ENCODE measurements at places on chromosomes 7 and 10.
A peak's percentile ranks its signal among the peaks of the same experiment; 100 is the strongest.

- DNase-seq, result no peak
These were observed 191.2 kb downstream of the SORCS1 start for GRCh38 chr10:106973288-106973687.

DNA sequence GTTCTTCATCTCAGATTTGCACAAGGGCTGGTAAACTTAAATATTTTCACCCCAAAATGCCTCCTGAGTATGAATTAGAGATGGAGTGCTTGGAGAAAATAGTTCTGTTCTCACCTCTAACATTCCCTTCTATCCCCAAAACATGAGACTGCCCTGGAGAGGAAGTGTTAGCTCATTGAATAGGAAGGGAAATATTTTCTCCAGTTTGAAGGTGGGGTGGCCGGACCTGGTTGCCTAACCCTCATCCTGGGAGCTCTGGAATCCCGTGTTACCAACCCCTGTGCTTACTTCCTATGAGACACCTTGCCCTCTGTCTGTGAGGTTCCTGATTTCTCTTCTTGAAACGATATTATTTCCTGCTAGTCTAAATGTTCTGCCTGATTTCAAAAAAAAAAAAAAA is 779 bp downstream of the IFIT2 start:
- no peak for DNase-seq

DNA sequence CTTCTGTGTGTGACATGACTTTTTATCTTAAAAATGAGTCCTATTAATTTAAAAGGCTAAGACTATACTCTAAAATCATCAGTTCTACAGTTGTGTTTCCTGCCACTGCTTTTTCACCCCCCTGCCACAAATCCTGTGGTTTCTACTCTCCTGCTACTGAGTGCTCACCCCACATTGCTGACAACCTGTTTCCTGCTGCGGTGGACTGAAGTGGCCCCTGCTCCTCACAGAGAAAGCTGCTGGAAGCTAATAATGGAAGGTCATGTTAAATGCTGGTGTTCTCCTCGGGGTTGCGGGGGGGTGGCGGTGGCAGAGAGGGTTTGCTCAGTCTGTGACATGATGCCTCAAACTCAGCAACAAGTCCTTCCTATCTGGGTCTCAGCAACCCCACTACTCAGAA is 113.2 kb upstream of the INHBA start:
- DNase-seq, result no peak

- no peak for DNase-seq
These were observed 36.4 kb downstream of the GDI2 start for GRCh38 chr10:5776881-5777197.

DNA sequence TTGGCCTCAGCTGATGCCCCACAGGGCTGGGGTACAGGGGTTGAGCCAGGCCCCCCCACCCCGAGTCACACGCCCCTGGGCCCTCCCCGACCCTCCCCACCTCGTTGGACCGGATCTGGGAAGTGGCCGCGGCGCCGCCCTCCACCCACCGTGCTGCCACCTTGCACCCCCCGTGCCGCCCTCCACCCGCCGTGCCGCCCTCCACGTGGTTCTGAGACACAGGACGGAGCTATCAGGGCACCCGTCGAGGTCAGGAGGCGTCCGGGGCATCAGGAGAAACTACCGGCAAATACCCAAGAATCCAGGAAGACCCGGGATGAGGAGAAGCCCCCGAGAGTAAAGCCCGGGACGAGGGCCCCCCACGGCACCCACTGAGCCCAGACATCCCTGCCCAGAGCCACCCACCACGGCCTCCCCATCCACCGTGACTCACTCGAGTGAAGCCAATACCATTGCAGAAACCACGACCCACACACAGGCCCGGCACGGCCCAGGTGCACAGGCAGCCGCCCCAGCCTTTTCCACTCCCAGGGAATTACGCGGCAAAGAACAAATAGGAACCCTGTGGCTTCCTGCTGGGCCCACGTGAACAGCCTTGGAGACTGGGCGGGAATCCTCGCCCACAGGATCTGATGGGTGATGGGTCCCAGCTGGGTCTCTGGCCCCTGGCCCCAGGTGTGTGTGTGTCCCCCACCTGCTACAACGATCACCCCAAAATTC is 34.0 kb downstream of the ADAP1 start:
- DNase-seq, result no peak

- no peak for DNase-seq
These were observed 35.3 kb downstream of the NET1 start for GRCh38 chr10:5447611-5448071.

GRCh38 chr7:94052398-94053180 is 48.4 kb upstream of the BET1 start:
- no peak for DNase-seq

GRCh38 chr10:127069436-127069835 is 127.0 kb downstream of the INSYN2A start:
- no peak for DNase-seq

- DNase-seq, result no peak
These were observed 1.8 kb downstream of the CCDC6 start for GRCh38 chr10:59904426-59905065.

DNA sequence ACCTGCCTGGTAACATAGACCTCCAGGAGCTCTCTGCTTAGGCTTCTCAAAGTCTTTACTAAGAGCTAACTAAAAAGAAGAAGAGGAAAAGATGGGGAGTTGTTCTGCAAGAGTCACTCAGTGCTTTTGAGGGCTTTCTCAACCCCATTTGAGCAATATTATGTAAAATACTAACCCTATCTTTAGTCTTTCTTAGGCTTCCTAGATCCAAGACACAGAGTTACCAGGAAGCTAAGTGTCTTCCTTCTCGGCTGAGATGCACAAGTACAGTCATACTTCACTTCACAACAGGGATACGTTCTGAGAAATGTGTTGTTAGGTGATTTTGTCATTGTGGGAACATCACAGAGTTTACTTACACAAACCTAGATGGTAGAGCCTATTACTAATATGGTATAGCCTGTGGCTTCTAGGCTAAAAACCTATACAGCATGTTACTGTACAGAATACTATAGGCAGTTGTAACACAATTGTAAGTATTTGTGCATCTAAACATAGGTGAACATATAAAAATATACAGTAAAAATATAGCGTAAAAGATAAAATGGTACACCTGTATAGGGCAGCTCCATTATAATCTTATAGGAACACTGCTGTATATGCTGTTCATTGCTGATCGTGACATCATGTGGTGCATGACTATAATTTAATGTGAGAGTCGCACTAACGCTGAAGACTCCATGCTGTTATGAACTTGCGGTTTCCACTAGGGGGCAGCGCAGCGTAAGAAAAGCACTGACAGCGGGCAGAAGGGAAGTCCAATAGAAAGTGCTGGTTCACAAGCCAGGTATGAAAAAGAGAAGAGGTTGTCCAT is 16.3 kb downstream of the ANKRD22 start:
- peak; percentile 71 for DNase-seq

- no peak for DNase-seq
These were observed 13.4 kb downstream of the NOD1 start for GRCh38 chr7:30465046-30465810.

DNA sequence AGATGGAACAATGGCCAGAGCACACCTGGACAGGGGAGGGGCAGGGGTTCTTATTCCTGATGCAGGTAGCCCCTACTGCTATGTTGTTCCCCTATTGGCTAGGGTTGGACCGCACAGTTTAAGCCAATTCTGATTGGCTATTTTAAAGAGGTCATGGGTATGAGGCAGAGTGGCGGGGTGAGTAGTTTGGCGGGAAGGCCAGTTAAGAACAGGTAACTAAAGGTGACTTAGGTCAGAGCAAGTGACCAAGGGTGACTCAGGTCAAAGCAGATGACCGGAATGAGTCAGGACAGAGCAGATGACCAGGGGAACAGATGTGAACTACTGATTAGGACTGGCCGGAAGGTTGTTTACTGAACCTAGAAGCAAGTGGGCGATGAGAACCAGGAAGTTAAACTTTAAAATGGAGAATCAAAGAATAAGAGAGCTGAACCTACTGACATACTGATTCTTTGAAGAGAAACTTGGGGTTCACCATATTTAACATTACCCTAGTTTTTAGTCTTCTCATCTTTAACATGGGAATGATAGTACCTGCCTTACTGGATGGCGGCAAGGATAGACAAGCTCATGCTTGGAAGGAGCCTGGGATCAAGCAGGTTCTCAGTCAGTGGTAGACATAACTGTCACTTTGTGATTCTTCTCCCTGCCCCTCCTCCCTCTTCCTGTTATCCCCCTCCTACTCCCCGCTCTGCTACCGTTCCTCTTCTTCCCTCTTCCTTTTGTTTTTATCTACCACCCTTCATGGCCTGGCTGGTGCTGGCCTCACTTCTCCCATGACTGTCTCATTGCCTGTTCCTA is 55.0 kb downstream of the CCNY start:
- DNase-seq, result no peak

- no peak for DNase-seq
These were observed 128.2 kb upstream of the AGR3 start for GRCh38 chr7:17009933-17010332.

GRCh38 chr10:5419466-5420094 is 7.2 kb downstream of the NET1 start:
- DNase-seq, result no peak

- DNase-seq, result no peak
These were observed 291.1 kb downstream of the BBS9 start for GRCh38 chr7:33420311-33420940.

DNA sequence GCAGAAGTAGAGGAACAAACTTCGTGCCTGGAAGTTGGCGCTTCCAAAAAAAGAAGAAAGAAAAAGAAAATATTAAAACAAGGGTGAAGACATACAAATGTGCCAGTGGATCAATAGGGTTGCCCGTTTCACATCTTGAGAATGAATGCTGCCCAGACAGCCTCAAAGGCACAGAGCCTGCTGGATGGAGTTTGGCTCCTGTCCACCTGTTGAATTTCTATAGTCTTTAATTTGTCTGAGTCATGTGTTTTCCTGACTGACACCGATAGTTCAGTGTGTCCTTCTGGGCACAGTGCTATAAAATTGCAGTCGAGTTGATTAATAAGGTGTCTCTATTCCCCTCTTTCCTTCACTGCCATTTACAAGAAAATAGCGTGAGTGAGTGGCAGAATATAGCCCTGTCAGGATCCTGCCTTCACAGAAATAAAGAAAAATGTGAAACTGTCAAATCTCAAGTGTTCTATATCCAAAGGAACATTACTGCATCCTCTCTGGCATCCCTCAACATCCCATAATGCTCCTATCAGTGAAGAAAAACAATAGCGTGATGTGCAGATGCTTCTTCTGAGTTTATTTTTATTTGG is 471.3 kb upstream of the AUTS2 start:
- DNase-seq, result no peak

- DNase-seq, result no peak
These were observed 180.8 kb upstream of the SLC26A5 start for GRCh38 chr7:103626776-103627175.

DNA sequence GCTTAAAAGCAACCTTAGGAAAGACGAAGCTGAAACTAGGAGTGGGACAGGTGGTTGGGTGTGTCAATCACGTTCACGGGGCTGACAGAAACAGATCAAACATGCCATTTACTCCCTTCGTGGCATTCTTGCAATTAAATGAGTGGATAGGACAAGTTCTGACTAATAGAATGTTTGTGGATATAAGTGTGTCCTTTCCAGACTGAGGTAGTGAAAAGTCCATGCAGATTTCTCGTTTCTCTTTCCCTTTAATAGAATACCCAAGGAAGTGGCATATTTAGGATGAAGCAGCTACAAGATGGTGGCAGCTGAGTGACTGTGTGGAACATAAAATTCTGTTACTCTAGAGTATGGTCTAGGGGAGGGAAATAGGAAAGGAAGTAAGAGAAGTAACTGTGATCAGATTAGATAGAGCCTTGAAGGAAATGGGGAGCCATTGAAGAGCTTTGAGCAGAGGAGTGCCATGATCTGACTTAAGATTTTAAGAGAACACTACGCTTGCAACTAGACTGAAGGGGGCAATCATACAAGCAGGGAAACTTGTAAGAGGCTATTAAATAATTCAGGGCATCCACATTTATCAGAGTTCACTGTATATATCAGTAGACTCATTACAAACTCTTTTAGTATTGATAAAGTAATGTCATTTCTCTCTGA is 46.3 kb upstream of the HYAL4 start:
- DNase-seq, result no peak

DNA sequence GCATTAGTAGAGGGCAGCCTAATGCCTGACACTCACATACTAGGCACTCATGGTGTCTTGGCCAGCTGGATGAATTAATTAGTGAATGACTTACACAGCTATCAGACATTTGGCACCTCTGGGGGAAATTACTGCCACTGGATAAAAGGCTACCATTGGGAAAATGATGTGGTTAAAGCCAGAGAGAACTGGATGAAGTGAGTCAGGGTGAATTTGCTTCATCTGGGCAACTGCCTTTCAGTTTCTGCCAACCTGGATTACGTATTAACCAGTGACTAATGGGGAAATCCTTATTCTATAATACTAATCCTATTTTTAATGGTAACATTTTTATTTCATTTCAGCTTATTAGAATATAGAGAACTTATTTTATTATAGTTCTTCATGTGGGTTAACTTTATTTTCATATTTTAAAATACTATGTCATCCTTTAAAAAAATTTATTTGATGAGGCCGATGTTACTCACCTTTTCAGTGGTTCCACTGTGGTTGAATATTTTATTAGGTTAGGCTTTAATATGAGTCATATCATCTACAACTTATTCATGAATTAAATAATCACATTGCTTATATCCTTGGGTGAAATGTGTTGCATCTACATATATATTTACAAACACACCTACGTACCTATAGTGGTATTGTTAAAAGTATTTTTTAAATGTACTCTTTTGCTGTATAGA is 85.6 kb upstream of the CAPZA2 start:
- no peak for DNase-seq

DNA sequence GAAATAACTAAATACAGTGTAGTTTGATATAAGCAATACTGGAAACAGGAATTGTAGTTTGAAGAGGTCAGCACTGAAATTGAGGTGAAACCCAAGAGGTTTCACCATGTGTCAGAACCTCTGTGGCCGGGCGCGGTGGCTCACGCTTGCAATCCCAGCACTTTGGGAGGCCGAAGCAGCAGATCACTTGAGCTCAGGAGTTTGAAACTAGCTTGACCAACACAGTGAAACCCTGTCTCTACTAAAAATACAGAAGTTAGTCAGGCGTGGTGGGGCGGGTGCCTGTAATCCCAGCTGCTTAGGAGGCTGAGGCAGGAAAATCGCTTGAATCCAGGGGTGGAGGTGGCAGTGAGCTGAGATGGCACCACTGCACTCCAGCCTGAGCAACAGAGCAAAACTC is 13.7 kb downstream of the AHCYL2 start:
- no peak for DNase-seq

DNA sequence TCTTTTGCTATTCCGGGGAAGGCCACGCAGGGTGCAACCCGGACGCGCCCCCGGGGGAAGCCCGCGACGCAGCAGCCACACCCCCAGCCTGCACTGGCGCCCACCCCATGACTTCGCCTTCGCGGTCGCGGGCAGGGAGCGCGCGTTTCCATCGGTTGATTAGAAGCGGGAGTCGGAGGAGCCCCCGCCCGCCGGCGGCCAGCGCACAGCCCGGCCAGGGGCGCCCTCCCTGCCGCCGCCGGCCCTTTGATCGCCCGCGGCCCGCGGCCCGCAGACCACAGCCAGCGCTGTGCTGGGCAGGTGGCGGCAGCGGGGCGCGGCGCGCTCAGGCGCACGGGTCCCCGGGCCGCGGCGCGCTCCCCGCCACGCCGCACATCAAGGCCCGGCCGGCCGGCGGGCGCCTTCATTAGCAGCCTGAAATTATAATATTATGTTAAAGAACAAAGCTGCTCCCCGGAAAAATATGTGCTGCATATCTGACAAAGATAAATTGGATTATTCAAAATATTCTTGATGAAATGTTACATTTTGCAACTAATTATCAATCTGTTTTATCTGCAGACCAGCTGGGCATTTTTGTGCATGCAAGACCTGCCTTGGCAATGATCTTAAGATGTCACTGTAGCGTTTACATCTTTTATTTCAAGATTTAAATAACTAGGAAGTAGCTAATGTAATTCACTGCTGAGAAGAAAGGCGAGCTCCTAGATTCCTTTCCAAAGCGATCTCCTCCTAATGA is 160.7 kb upstream of the MKI67 start:
- DNase-seq, result no peak

Measured in stimulated activated CD8-positive, alpha-beta memory T cell treated with anti-CD3 and anti-CD28 coated beads, Interleukin-12 subunit alpha, Interleukin-12 subunit beta, amount 100 ng/mL, for 4 hours (primary cell).